ENCODE measurements at places on chromosomes 13 and 19.

- no peaks in the 10 kb centered on the region for H3K4me1 ChIP-seq
- DNase-seq, result no peak
- H3K36me3 ChIP-seq, result no peaks in the 10 kb centered on the region
- no peaks in the 10 kb centered on the region for H3K27me3 ChIP-seq
Measured at GRCh38 chr13:95155504-95155903, 145.7 kb downstream of the ABCC4 start.

DNA sequence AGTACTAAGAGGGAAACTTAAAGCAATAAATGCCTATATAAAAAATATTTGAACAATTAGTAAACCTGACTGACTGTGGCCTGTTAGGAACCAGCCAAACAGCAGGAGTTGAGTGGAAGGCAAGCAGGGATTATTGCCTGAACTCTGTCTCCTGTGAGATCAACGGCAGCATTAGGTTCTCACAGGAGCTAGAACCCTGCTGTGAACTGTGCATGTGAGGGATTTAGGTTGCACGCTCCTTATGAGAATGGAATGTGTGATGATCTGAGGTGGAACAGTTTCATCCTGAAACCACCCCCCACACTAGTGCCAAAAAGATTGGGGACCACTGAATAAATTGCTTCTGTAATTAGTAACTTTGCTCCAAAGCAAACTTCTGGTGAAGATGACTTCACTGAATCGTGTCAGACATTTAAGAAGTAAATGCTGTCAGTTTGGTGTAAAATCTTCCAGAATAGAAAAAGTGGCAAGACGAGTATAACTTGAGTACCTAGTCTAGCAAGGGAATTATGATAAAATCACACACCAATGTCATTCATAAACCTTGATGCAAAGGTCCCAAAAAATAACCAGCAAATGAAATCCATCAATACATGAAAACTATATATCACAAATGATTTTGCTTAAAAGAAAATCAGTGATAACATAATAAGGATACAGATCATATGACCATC, 53.8 kb downstream of the SLC6A16 start:
- no peak overlapping the region for H3K27ac ChIP-seq
- H3K36me3 ChIP-seq, result no peaks in the 10 kb centered on the region
- DNase-seq, result no peak
- peaks cover 19% of the 10 kb centered on the region for H3K27me3 ChIP-seq

- no peak overlapping the region for H3K27ac ChIP-seq
- no peaks in the 10 kb centered on the region for H3K36me3 ChIP-seq
- H3K27me3 ChIP-seq, result no peaks in the 10 kb centered on the region
- DNase-seq, result no peak
- no peak overlapping the region for H3K4me3 ChIP-seq
Measured at GRCh38 chr13:84933797-84934196, 865.4 kb downstream of the SLITRK6 start.

DNA sequence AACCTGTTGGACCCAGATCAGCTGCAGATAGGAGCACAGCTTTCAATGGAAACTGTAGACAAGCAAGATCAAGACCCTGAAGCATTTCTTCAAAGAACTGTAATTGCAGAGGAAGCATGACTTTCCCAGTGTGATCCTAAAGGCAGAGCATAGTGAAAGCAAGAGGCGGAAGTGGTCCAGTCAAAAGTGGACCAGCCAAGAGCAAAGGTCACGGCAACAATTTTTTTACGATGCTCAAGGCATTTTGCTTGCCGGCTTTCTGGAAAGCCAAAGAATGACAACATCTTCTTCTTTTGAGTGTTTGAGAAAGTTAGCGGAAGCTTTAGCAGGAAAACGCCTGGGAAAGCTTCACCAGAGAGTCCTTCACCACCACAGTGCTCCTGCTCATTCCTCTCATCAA, 111.6 kb downstream of the RNF17 start:
- no peaks in the 10 kb centered on the region for H3K36me3 ChIP-seq
- peaks cover 30% of the 10 kb centered on the region for H3K27me3 ChIP-seq
- no peak for DNase-seq
- no peaks in the 10 kb centered on the region for H3K4me1 ChIP-seq
- no peak overlapping the region for H3K4me3 ChIP-seq

Measured in activated naive CD8-positive, alpha-beta T cell treated with anti-CD3 and anti-CD28 coated beads, Interleukin-2, amount 10 ng/mL, durations not matched to agents 7 days and 5 days (primary cell).